ENCODE measurements at places on chromosomes 7 and 10.
A peak's percentile ranks its signal among the peaks of the same experiment; 100 is the strongest.

DNA sequence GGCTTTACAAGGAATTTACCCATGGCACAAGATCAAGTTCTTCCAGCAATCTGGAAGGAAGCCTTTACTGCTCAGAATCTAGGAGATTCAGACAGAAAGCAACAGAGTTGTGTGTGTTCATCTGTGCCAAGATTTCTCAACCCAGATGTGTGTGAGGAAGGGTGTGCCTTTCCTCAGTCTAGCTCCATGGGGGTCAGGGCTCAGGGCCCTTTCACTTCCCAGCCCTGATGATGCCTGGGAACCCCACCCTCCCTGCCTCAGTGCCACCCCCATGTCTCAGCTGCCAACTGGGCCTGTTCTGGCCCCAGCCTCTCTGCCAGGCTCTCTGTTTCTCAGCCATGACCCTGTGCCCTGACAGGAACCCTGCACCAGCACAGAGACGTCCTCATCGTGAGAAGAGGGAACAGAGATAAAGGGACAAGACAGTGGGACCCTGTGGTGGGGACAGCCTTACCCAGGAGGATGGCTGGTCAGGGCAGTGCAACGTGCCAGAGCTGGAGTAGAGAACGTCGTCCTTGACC, 102.0 kb downstream of the VIPR2 start:
- no peak for DNase-seq

DNA sequence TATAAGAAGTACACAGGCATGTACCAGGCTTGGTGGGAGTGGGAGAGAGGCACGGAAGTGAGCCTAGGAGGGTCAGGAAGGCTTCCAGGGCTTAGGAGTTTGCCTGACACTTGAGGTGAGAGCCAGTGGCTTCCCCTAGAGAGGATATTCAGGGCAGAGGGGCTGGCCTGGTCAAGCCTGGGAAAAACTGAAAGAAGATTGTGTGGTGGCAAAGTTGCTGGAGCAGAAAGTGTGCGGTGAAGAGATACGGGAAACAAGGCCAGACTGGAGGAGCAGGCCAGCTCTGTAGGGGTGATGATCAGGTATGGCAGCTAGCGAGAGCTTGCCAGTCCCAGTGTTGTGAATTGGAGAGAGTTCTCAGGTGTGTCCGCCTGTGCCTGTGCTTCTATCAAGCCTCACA, 129.9 kb downstream of the CCNY start:
- DNase-seq = no peak

DNA sequence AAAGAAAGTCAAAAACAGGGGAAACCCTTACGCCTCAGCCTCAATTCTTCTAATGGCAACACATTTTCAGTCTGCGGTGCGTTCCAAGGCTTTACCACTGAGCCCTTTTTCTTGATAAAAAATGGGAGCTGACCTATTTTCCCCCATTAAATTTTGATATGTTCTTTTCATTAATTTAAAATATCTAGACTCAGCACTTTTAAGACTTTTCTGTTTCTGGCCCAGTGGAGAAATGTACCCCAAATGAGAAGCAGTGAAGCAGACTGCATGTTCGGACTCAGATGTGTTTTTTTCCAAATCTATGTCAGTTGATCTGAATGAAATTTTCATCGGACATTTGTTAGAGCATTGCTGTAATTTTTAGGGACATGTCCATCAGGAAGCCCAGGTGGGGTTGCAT, 126.2 kb downstream of the SEC23IP start:
- no peak for DNase-seq

DNA sequence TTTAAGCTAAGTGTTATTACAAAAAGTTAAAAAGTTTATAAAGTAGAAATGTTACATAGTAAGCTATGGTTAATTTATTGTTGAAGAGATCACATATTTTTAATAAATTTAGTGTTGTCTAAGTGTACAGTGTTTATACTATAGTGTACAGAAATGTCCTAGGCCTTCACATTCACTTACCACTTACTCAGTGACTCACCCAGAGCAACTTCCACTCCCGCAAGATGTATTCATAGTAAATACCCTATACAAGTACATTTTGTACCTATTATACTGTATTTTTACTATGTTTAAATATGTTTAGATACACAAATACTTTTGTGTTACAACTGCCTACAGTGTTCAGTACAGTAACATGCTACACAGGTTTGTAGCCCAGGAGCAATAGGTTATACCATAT, 69.2 kb downstream of the DNAJC1 start:
- DNase-seq = no peak

DNA sequence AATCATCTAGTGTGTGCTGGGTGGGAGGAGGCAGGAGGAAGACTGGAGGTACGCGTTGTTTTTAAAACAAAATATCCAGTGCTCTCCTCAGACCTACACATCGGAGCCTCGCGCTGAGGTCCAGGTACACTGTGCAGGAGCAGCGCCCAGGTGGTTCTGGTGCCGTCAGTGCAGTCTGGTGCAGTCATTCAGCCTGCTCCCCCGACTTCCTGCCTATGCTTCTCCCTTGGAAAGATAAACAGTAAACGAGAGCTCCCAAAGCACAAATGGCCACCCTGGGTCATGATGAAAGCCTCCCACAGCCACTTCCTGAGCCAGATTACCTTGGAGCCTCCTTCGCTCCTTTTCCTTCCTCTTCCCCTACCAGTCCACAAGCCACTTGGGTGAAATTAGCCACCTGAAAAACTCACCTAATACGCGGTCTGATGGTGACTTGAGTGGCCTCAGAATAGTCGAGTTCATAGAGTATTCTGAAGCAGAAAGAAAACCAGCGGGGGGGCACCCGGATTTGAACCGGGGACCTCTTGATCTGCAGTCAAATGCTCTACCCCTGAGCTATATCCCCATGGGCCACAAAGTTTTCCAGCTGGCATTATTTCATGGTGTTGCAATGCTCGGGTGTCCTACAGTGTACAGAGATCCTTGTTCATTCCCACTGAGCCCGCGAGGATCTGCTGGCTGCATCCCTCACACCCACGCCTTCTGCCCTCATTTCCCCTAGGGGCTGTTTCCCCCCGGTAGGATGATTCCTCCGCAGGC, 82.5 kb downstream of the ZNF467 start:
- peak; percentile 48 for DNase-seq

DNA sequence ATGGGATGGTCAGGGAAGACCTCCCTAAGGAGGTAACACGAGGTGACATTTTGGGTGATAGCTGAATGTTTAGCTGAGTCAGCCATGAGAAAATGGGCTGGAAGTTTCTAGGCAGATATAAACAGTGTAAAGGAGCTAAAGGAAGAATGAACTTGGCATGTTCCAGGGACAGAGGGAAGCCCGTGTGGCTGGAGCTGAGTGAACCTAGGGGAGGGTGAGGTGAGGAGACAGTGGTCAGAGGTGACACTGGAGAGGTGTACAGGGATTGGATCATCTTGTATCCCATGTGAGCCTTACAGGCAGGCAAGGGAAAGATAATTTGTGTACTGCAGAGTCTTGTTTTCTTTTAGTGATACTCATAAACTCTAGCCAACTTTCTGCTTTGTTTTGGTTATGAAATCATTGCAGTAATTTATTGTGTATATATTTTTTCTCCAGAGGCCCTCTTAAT, 1.8 kb downstream of the STARD3NL start:
- no peak for DNase-seq

GRCh38 chr7:70334871-70335270, 736.6 kb downstream of the AUTS2 start:
- no peak for DNase-seq

DNA sequence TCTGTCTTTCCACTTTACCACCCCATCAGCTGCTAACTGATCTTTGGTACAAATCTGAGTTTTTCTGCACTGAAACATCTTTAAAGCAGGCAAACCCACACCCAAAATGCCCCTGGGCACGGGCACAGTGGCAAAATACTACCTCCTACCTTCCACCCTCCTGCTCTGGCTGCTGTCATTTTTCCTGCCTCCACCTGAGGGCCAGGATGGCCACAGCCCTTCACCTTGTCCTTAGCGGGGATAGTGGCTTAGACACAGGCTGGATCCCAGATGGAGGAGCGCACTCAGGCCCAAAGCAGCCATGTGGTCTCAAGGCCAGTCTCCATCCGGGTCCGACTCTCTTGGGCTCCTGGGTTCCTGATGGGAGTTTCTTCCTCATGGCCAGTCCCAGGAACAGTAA, 98.3 kb downstream of the HIF1AN start:
- DNase-seq = no peak

DNA sequence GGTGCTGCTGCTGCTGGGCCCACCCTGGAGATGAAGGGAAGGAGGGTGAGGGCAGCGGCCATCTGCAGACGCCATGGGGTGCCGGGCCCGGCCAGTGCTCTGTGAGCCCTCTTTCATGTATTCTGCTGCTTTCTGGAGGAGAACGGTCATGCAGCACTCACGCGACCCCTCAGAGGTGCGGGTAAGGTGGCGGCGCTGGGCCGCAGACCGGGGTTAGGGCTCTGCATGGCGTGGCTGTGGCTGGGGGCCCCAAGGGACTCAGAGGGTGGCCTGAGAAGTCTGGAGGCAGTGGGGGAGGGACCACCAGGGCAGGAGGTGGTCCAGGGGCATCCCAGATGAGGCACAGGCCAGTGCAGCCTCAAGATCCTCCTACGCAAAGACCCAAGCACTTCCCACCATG, 275.5 kb downstream of the ELFN1 start:
- DNase-seq = no peak

DNA sequence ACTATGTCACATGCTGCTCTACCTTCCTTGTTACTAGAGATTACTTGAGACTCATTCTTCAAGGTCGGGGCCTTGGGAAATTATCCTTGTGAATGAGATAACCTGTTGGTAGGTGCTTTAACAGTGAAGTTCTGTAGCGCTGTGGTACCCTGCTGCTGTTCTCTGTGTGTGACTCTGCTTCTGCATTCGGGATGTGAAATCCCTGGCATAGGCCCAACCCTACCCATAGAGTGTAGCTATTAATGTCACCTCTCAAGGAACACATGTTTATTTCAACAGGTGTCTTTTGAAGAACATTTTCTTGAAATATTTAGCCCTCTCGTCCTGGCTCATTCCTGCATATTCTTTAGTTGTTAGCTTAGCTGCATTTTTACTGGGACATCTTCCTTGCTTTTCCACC, 41.8 kb upstream of the TMEM236 start:
- DNase-seq = no peak

Data from MV-4-11 (cell line).